Hematopoietic multipotent progenitor cell treated with erythropoietin and hydrocortisone succinate and interleukin-3 and kit ligand, for 8 days (in vitro differentiated cells): ENCODE measurements at places on chromosomes 4 and X.

DNA sequence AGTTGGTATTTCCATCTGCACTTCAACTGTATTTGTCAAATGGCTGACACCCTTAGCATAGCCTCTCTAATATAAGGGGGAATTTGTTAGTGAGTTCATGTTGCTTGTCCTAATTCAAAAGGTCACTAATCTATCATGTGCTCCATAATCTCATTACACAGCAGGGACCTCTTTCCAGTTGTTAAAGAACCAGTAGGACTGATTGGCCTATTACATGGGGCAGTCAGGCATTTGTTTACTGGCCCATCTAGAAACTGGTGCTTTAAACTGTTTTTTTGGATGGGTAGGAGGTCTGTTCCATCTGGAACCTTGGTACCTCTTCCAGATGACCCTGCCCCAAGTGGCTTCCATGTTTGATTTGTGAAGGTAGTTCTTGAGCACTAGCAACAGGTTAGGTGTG lies 11.4 kb downstream of the ANK2 start:
- no peak for DNase-seq

DNA sequence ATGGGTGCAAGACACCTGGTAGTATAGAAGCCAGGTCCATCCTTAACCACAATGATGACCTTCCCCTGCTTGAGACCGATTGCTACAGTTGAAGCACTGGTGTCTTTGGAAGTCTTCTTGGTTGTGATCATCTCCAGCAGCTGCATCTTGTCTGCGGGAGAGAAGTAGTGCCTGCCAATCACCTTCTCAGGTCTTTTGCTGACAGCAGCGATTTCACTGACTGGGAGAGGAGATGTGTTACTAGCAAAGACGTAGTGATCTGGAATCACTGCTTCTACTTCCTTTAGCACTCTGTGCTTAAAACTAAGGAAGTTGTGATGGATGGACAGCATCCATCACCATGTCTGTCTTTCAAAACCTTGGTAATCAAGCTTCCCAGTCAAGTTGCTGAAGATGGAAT lies 25.9 kb downstream of the CPE start:
- DNase-seq = no peak

GRCh38 chr4:162015090-162015489 lies 148.7 kb downstream of the FSTL5 start:
- DNase-seq = no peak

DNA sequence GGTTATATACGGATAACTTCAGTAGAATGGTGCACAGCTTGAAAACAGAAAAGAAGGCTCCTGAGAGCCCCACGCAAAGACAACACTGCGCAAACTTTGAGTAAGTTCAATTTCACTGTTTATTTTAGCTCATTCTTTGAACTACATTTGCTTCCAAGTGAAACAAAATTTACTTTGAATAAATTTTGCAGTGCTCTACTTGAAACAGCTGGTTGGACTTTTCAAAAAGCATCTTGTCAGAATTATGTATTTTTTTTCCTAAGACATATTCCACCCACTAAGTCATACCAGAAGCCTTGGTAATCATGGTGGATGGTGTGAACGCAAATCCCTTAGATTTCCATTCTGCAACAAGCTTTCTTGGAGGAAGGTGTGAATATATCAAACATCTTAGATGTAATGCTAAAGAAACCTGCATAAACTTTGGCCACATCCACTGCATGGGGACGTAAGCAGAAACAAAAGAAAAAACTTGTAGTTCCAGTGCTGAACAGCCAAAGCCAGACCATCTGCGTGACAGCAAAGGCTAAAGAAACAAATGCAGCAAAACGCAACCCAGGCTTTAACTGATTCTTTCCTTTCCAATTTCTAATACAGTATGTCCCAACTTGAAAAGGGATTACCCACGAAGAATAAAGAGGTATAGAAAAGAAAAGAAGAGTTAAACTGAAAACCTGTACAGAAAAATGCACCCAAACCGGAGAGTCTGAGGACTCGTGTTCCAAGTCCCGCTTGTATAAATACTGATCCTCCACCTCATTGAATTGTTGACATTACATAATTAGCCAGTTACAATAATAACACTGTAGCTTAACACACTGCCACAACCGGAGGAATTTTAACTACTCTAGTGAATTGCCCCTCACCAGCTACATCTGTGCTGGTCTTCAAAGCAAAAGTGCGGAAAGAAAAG lies 90.9 kb downstream of the SH3RF1 start:
- DNase-seq = no peak

- no peak for DNase-seq
These were observed 94.4 kb upstream of the ADRA2C start for GRCh38 chr4:3671571-3672464.

- no peak for DNase-seq
These were observed 6.4 kb upstream of the VAMP7 start for GRCh38 chrX:155874571-155875244.

GRCh38 chrX:19887911-19888879 lies 795 bp upstream of the SH3KBP1 start:
- peak; percentile 82 for DNase-seq

GRCh38 chrX:150570512-150570911 lies 2.1 kb downstream of the MTM1 start:
- DNase-seq = peak; percentile 30

DNA sequence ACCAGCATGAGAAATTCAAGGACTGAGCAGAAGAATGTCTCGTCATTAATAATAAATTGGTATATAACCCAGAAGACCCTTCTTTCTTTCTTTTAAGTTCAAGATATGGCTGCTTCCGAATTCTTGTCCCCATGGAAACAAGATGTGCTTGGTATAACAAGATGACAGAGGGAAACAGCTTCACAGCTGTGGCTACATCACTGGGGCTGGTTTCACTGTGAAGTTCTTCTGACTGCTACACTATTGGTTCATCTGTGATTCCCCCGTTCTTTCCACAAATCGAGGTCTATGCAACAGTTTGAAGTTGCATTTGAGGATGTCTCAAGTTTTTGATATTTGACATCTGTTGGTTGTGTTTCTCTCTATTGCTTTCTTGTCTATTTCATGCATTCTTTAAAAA lies 12.3 kb upstream of the DTHD1 start:
- DNase-seq = no peak

DNA sequence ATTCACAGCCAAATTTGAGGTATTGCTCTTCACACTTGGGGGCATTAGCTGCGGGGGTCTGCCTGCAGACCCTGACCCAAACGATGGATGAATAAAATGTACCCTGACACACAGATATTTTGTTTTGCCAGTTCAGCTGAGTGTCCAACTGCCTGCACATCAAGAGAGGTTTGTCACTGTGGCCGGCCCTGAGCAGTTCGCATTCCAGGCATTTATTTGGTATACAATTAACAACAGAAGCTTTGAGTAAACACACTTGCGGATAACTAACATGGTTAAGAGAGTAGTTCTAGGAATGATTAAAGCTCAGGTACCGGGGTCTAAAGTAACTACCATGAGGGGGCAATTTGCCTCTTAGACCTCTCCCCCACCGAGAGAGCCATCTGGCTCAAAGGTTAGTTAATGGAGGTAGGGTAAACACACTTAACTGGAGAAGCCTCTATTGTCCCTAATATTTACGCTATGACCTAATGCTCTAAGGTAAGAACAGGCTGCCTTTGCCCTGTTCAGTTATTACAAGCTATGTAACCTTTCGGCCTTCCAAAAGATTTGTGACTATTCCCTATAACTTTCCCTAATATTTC lies 162.0 kb downstream of the SNCA start:
- no peak for DNase-seq

- DNase-seq = no peak
These were observed 29.7 kb upstream of the HMX1 start for GRCh38 chr4:8901335-8901734.

- no peak for DNase-seq
These were observed 38.9 kb downstream of the SH3BGRL start for GRCh38 chrX:81240701-81241331.

- peak; percentile 87 for DNase-seq
These were observed at the start of gene DDX3X for GRCh38 chrX:41333744-41334362. Gene DDX3X, plus strand, starts transcription at chrX:41334162. Its CDS starts 91 bp downstream, at chrX:41334253.

- peak; percentile 29 for DNase-seq
These were observed 3.3 kb downstream of the COQ2 start for GRCh38 chr4:83281307-83281706.

GRCh38 chrX:30228526-30228925 lies 1.9 kb upstream of the MAGEB3 start:
- DNase-seq = no peak

DNA sequence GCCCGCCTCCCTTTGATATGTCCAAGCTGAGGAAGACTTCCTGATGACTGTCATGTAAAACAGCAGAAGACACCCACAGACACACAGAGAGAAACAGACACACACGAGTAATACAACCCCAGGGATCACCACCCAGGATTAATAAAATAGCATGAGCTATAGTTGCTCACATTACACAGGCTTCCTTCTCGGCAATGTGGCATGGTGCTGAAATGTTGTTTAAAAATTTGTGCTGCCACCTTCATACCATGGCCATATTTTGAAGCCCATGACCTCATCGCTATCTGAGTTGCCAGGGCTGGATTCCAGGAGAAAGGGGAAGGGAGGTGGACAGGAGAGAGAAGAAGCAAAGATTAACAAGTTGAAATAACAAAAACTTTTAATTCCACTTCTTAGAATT lies 111.7 kb downstream of the SYNPO2 start:
- no peak for DNase-seq

- no peak for DNase-seq
These were observed 28.8 kb downstream of the UVSSA start for GRCh38 chr4:1375761-1376322.

DNA sequence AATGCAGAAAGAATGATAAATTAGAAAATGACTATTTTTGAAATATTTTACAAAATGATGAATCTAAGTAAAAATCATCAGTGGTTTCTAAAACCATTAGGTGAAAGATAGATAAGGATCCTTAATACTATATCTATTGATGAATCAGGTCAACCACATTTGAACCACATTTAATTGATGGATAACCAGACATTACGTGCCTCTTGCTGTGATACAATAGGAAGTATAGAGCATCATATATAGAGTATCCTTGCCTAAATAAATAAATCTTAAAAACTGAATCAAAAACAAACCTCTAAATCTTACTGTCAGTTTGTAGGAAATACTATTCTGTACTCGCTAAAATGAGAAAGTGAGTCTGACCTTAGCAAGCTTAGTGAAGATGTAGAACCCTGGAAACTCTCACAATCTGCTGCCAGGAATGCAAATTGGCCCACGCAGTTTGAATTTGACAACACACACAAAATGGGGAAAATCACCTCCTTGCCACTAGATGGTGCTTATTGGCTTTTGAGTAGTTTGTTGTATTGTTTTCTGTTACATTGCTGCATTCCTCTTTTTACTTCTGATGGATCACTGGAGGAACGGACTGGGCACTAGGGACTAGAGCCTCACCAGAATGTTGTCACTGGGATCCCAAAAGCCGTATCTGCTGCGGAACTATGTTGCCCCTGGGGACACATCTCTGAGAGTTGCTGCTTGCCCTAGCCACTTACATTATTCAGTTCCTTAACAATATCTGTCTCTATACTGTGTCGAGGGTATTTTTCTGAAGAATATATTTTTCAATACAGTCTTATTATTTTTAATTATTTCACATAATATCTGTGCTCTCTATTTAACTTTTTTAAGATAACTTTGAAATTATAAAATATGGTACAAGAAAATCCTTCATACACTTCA lies 25.4 kb upstream of the SLAIN2 start:
- DNase-seq = peak; percentile 85

- DNase-seq = no peak
These were observed 162.1 kb downstream of the CBR4 start for GRCh38 chr4:168847771-168848502.

DNA sequence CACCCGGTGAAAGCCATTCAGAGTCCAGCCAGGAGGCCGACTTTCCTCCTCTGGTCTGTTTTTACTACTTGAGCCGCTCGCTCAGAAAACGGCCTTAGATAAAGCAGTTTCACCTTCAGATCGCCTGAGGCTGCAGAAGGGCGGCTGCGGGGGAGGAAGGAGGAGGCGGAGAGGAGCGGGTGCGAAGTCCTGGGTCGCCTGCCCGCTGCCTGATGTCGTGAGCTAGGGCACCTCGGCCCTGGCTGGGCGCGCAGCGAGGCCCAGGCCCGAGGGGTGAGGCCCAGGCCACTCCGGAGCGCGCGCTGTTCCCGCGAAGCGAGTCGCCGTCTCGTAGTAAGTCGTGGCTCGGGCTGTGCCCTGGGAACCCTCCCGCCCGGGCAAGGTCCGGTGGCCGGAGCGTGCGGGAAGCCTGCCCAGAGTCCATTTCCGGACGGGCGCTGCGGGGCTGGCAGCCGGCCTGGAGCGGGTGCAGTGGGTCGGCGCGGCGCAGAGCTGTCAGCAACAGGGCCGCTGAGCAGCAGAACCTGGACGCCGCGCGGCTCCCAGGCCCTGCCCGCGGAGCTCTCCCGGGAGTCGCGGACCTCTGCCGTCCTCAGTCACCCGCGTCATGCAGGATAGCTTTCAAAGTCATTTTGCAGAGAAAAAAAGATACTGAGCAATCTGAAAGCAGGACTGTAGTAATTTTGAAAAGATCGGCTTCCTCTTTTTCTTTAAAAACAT lies 18.6 kb downstream of the TRIM2 start:
- DNase-seq = peak; percentile 21

GRCh38 chr4:118783887-118784286 lies 52.0 kb downstream of the SEC24D start:
- no peak for DNase-seq

DNA sequence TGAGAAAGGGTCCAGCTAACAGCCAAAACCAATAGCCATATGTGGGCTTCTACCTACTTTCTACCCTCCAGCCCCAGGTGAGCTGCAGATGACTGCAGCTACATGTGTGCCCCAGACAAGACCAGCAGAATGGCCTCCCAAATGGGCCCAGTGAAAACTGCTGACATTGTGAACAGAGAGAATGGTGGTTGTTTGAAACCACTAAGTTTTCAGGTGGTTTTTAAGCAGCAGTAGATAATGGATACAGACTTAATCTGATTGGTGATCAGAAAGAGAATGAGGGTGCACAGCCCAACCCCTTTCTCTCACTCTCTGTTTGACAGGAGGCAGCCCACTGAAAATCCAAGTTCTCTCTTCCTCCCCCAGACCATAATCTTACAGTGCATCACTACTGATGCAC lies 42.5 kb upstream of the BBS12 start:
- DNase-seq = no peak

DNA sequence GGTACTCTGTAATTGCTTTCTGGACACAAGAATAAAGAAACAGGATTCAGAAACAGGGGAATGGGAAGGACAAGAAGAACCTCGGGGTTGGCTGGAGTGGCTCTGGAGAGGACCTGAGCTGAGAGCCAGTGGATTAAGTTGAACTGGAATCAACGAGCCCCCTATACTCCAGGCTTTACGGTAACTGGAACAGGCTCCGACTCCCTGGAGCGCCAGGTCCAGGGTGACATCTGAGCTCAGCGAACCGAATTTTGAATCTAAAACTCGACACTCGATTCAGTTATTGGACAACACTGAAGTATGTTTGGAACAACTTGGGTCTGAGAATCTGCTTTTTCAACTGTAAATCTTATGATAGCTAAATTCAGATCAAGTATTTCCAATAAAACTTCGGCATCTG lies 23.9 kb downstream of the HMX1 start:
- no peak for DNase-seq

GRCh38 chr4:38025665-38026064 lies 65.5 kb downstream of the PTTG2 start:
- DNase-seq = no peak

DNA sequence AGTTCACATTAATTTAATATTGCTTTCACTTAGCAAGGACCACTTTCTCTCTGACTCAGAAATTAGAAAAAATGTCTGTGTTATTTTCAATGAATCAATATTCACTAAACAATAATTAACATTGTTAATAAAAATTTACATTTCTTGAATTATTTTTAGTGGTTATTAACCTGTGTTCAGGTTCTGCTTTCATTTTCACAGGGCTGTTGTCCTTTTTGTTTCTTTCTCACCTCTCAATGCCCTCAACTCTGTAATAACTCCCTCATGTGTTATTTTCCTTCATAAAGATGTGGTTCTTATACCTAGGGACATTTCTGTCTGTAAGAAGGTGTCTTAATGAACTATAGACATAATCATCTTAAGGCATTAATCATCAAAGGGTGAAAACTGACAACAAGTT lies 43.1 kb upstream of the PRR27 start:
- DNase-seq = no peak
